ENCODE measurements at places on chromosomes 6 and 20. TPM values are rescaled to one million over a fixed set of nuclear protein-coding genes. Genes with fewer than 3 reads are reported as not detected.

Gene SPTLC3
- total RNA-seq: 15.7 TPM

Gene FOXF2
- 16.4 TPM for total RNA-seq

Gene LRP11
- 54.7 TPM for total RNA-seq

Gene CALHM4
- not detected for total RNA-seq

Gene ALDH8A1
- not detected for total RNA-seq

Gene CST5
- total RNA-seq: not detected

Gene FAM217A
- total RNA-seq: not detected

Gene INSM1
- not detected for total RNA-seq

Gene OLIG3
- total RNA-seq: 0.12 TPM

GRCh38 chr20:7463290-7463689 is 477.0 kb downstream of the HAO1 start:
- no peak for DNase-seq

DNA sequence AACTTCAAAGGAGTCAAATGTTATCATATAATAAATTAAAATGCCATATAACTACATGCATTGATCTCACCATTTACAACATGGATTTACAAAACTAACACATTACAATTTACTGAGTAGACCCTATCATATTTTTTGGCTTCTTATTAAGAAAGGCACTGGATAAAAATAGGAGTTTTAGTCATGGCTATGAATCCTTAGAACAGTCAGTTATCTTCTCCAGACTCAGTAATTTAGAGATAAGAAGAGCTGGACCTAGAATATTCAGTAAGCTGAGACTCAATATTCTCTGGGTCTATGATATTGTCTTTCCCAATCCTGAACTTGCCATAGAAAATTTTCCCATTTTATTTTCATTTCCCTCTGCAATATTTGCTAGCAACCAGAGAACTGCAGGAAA is 62.3 kb downstream of the ME1 start:
- DNase-seq: no peak

DNA sequence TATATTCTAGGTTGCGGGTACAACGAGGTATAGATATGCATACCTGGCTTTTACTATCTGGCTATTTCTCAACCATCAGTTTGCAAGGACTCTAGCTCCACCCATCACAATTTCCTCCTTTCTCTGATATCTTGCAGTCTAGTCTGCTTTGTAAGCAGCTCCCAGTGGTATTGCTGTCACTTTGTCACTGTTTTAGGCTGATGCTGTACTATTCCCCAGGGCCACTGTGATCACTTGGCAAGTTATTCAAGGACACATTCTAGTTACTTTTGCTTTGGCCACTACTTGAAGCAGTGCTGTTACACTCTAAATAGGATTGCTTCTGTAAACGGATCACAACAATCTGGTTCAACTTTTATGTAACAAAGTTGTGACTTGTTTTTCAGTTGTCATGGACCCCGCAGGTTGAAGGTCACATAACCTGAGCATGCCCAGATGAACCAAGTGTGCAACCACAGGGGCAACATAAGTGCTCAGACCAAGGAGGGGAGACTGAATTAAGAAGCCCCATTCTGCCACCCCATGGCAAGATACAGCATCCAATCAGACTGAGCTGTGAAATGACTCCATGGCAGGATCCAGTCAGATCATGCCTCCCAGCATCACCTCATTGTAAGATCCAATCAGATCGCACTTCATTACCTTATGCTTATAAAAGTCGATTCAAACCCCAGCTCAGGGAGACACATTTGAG is 588.4 kb upstream of the CITED2 start:
- no peak for DNase-seq

GRCh38 chr6:123333000-123333756 is 303.6 kb downstream of the TRDN start:
- no peak for DNase-seq

- no peak for DNase-seq
Observed at GRCh38 chr6:108872141-108872557, 23.9 kb downstream of the ARMC2 start.

DNA sequence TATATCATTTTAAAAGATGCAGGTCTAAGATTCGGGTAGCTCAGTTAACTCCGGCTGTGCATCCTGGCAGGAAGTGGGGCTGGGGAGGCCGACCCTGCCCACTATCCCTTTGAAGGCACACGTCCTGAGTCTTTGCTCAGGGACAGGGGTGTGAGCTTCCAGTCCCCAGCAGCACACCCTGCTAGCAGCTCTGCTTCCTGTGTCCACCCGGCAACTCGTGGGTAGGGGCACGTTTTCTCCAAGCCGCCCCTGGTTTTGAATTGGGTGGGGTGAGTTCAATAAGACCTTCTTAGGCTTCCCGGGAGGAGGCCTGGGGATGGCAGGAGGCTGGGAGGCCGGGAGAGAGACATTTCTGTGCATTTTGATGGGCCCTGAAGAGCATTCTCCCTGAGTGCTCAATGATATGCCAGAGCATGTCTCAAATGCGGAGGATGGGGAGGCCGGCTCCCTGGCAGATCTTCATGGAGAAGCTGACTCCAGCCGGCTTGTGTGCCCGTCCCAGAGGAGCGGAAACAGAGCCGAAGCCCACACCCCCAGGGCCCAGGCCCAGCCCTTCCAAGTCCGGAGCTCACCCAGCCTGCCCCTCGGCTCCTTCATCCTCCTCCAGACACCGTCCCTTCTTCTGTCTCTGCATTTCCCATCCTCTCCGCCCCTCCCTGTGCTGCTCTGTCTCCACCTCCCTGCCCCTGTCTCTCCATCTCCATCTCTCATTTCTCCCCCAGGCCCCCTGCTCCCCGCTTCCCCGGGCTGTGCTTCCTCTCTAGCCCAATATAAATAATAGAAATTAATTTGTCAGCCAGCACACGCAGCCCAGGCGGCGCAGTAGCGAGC is 36.3 kb upstream of the ZFAND3 start:
- no peak for DNase-seq

GRCh38 chr6:75581231-75581630 is 20.4 kb upstream of the SENP6 start:
- DNase-seq: no peak

DNA sequence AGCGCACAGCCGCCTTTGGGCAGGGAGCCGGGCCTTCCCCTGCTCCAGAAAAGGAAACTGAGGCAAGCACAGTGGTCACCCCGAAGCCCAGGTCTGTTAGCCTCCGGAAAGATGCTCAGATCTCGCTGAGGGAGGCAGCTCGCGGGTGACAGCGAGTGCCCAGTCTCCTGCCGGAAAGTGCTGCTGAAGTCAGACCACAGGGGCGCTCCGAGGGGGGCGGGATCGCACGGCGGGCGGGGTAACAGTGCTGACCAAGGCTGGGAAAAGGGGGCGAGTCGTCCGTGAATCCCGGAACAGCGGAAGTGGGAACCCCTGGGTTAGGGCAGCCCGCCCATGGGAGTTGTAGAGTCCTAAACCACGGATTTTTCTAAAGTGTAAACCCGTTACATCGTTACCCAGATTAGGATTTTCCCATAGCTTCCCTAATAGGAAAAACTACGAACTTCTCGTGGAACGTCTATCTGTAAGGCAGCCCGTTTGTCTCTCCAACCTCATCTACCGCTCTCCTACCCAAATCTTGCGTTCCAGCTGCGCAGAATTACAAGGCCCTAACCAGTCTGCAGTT is 504 bp downstream of the VPS16 start:
- no peak for DNase-seq

DNA sequence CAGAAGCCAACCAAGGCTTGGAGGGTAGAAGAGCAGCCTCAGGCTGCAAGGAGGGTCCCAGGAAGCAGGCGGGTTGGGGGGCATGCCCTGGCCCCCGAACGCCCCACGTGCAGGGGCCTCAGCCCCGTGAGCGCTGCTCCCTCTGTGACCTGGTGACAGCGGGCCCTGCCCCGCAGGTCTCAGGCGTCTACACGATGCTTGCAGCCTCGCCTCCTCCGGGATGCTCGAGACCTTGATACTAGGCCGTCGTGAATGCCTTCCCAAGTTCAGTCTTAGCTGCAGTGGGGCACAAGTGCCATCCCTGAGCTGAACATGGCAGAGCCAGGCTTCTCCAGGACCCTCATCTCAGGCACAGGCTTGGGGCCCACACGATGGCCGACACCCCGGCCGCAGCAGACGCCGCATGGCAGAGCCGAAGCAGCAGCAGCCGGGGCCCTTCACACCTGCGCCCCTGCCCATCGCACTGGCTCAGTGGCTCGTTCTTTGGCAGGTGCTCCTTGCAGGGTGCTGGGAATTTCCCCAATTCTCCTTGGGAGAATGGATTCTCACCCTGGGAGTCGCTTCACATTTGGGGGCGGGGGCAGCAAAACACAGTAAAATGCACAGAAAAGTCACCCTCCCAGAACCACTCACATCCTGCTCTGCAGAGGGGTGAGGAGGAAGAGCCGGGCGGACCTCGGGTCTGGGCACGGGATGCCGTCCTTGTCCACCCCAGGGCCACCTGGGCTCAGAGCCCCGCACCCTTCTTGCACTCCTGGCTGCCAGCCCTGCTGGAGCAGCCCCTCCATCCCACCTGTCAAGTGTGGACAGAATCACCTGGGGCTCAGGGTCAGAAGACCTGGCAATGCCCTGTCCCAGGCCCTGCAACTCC is 161.8 kb downstream of the DLL1 start:
- no peak for DNase-seq

DNA sequence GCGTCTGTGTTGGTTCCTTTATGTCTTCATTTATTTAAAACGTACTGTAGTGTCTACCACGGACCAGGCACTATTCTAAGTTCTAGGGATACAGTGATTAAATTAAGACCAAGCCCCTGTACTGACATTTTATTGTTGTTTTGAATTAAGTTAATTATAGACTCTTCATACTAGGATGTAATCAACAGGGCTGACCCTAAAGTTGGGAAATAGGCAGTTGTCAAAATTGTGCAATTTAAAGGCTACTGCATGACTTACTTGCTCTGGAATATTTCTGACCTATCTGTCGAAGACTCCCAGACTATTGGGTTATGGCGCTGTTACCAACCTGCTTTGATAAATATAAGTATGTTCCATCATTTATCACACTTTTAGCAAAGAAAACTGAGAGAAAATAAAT is 6.7 kb downstream of the MYO6 start:
- no peak for DNase-seq

GRCh38 chr20:34084227-34084923 is 27.7 kb downstream of the EIF2S2 start:
- DNase-seq: no peak

- no peak for DNase-seq
Observed at GRCh38 chr6:14924126-14925024, 321.5 kb upstream of the JARID2 start.

DNA sequence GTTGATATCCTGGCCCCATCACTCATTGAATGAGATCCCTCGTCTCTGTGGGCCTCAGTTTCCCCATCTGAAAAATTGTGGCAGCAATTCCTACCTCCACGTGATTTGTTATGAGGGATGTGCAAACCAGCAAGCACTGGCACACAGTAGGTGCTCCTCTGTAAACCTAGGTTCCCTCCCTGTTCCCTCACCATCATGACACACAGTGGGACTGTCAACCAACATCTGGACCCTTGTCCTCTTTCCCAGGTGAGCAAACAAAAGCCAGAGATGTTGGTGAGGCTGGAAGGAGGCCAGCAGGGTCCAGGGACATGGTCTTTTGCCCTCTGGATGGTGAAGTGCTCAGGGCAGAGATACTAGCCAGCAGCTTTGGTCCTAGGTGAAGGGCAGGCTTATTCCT is 26.1 kb downstream of the RSPO4 start:
- no peak for DNase-seq

DNA sequence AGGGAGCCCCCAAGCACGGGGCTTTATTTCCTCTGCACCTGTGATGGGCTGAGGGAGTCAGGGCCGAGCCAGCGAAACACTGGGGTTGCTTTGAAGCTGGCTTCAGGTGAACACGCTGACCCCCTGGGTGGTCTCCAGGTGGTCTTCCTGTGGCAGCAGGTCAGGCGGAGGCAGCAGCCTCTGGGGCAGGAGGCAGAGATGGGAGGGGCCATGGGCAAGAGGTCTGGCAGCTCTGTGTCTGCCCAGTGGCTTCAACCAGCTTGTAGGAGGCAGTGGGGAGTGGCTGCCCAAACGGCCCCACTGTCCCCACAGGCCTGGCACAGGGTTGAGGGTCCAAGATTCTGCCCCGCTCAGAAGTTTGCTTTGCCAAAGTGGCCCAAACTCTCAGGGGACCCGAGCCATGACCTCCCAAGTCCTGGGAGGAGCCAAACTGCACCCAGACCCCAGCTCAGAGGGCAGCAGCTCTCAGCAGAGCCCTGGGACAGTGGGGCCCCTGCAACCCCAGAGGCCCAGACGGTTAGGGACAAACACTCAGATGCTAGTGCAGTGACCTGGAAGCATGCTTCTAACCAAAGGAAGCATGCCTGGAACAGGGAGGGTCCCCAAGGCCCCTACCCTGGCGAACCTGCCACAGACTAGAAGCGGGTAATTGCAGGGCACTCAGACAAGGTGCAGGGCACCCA is 15.3 kb downstream of the NTSR1 start:
- no peak for DNase-seq

- no peak for DNase-seq
Observed at GRCh38 chr6:166910601-166911000, 45.7 kb downstream of the RNASET2 start.

Data from NCI-H460 (cell line).